ENCODE measurements at places on chromosomes 11 and 22.

- no peak for DNase-seq
These were observed 158.5 kb downstream of the WNT11 start for GRCh38 chr11:76047766-76048165.

GRCh38 chr11:15654451-15654850 lies 539.7 kb downstream of the INSC start:
- no peak for DNase-seq

DNA sequence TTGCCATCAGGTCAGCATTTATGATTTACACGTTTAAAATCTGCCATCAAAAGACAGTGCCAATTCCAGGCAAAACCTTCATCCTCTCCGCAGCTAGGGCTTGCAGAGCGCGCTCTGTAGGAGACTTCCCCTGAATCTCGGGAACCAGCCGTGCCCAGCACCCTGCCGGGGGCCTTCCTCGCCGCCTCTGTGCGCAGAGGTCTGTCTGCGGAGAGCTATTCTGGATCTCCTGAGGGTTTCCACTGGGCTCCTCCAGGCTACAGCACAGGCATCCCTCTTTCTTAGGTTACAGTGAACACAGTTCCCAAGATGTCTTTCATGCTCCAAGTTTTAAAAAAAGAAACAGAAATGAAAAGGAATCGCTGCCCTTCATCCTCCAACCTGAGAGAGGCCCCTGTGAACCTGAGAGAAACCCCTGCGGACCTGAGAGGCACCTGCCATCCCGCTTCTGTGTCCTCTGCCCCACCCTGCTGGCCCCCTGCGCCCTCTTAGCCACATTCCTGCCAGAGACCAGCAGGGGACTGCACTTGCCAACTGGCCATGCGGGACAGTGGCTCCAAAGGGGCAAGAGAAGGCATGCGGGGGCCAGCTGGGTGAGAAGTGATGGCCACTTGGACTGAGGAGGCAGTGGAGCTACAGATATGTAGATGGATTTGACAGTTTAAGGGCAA lies 16.1 kb downstream of the TP53AIP1 start:
- no peak for DNase-seq

- no peak for DNase-seq
These were observed 1.6 kb downstream of the MAML2 start for GRCh38 chr11:96341211-96342013.

DNA sequence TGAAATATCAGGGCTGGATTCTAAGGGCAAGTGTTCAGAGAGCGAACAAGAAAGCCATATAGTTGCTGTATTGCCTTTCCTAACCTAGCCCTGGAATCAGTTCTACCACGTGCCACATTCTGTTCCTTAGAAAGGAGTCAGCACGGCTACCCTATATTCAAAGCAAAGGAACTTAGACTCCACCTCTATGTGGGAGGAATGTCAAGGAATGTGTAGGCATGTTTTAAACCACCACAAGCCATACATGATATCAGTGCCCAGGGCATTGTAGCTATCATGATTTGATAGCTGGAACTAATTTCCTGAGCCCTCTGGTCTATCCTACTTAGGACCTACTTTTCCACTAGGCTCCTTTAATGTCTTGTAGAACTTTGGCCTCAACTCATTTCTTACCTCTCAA lies 2.5 kb upstream of the EIF4ENIF1 start:
- DNase-seq, result no peak

DNA sequence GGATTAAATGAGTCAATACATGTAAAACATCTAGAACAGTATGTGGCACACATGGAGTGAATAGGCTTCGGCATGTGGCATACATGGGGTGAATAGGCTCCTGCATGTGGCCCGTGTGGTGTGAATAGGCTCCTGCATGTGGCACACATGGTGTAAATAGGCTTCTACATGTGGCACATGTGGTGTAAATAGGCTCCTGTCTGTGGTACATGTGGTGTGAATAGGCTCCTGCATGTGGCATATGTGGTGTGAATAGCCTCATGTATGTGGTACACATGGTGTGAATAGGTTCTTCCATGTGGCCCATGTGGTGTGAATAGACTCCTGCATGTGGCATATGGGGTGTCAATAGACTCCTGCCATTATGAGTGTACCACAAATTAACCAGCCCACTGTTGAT lies 219.1 kb upstream of the KIRREL3 start:
- no peak for DNase-seq

Measured in neural progenitor cell (in vitro differentiated cells).